ENCODE measurements at places on chromosomes 16 and 17. TPM values are rescaled to one million over a fixed set of nuclear protein-coding genes. Genes with fewer than 3 reads are reported as not detected.

DPEP2 gene
- total RNA-seq: 1.4 TPM

ST6GALNAC1 gene
- total RNA-seq: 0.69 TPM

MEFV gene
- total RNA-seq: 0.46 TPM

NLGN2 gene
- 19.1 TPM for total RNA-seq

ITGA2B gene
- total RNA-seq: 2.3 TPM

LYZL6 gene
- total RNA-seq: not detected

SPPL2C gene
- not detected for total RNA-seq

FOXL1 gene
- 1.2 TPM for total RNA-seq

LASP1 gene
- total RNA-seq: 80.7 TPM

G6PC1 gene
- under 0.01 TPM for total RNA-seq

CHST5 gene
- total RNA-seq: 0.92 TPM

EPOP gene
- total RNA-seq: 0.92 TPM

GAS7 gene
- 94.6 TPM for total RNA-seq

CCL7 gene
- total RNA-seq: not detected

SEPTIN1 gene
- 1.2 TPM for total RNA-seq

CMIP gene
- 56.1 TPM for total RNA-seq

ITGAD gene
- total RNA-seq: not detected

ZP2 gene
- total RNA-seq: 0.23 TPM

CAPN15 gene
- 12.2 TPM for total RNA-seq

GAST gene
- total RNA-seq: not detected

CPNE7 gene
- total RNA-seq: 46.1 TPM

PHOSPHO1 gene
- total RNA-seq: 2.5 TPM

ZSCAN10 gene
- total RNA-seq: not detected

All from diencephalon (tissue), 1 donor.